Activated naive CD8-positive, alpha-beta T cell treated with anti-CD3 and anti-CD28 coated beads, Interleukin-2, amount 10 ng/mL, durations not matched to agents 7 days and 5 days (primary cell): ENCODE measurements at places on chromosomes 12 and 14. TPM values are rescaled to one million over a fixed set of nuclear protein-coding genes. Genes with fewer than 3 reads are reported as not detected.
A peak's percentile ranks its signal among the peaks of the same experiment; 100 is the strongest.

Gene HNF1A
- not detected for total RNA-seq

Gene KRT71
- total RNA-seq: not detected

Gene PMCH
- total RNA-seq: not detected

Gene GPR68
- 28.0 TPM for total RNA-seq

Gene NTN4
- 0.17 TPM for total RNA-seq

Gene SPRING1
- 26.5 TPM for total RNA-seq

DNA sequence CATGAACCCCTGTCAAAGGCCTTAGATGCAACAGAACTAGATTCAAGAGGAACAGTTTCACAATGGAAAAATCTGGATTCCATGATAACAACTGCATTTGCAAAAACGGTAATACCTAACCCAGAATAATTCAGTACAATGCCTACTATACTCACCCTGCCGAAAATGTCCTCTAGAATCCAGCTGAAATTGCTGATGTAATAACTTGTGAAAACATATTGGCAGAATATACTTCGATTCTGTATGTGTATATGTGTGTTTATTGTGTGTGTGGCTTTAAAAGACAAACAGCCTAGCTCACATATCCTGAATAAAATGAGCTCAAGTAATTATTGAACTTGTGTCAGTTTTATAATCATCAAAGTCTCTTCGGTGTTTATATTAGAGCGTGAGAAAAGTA is 46.0 kb downstream of the PHLDA1 start:
- no peak for DNase-seq

- no peak for DNase-seq
Measured at GRCh38 chr12:100833282-100833681, 38.7 kb downstream of the ANO4 start.

GRCh38 chr12:43282106-43282505 is 269.9 kb downstream of the ADAMTS20 start:
- no peak for DNase-seq

- DNase-seq: no peak
Measured at GRCh38 chr12:27467641-27468040, 21.1 kb downstream of the SMCO2 start.

GRCh38 chr12:54661048-54661447 is 12.9 kb upstream of the DCD start:
- no peak for DNase-seq

- peak; percentile 41 for DNase-seq
Measured at GRCh38 chr14:53953002-53953827, 3.4 kb downstream of the BMP4 start.

- DNase-seq: no peak
Measured at GRCh38 chr12:66270613-66271012, 31.7 kb upstream of the HELB start.
